ENCODE measurements at places on chromosomes 5 and 9.

- no peak for DNase-seq
These were observed 199.9 kb downstream of the PIK3R1 start for GRCh38 chr5:68415177-68416085.

DNA sequence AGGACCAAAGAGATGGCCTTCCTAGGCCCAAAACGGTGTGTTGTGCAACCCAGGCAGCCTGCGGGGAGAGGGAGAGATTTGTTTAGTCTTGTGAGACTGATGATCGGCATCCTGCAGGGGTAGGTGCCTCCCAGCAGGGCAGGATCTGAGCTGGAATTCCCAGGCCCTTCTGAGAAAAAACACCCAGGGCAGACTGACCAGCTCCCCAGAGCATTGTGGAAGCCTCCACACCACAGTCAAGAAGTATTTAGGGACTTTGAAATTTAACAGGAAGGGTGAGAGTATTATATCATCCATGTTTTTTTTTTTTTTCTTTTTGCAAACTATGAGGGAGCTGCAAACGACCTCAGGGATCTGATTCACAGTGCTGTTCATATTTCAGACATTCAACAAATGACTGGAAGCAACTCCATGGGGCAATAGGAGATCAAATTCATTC lies 104.5 kb upstream of the LHFPL2 start:
- no peak for DNase-seq

DNA sequence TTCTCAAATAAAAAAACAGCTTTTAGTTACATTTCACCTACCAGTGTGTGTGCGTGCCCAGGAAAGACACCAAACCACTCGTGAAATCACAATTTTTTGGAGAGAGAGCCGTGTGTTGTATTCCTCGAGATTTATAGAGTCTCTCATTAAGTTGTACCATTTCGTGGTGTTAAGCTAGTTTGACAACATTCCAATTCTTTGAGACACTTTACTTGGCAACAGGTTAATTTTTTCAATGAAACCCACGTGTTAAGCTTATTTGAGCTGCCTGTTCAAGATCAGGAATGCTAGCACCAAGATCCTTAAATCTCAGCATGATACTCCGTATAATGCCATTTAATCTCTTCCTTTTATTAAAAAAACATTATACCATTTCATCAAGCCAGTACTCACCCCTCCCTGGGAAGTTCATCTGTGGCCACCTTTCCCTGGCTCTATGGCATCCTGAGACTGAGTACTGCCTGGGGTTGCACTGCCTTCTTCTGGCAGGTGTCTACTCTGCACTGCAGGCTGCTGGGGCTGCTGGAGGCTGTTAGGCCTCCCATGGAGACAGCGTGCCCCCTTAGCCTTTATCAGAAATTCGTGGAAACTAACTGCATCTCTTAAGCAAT lies 143.7 kb downstream of the ARHGAP26 start:
- no peak for DNase-seq

GRCh38 chr9:34457266-34458012 lies 931 bp downstream of the FAM219A start:
- DNase-seq: peak; percentile 17

DNA sequence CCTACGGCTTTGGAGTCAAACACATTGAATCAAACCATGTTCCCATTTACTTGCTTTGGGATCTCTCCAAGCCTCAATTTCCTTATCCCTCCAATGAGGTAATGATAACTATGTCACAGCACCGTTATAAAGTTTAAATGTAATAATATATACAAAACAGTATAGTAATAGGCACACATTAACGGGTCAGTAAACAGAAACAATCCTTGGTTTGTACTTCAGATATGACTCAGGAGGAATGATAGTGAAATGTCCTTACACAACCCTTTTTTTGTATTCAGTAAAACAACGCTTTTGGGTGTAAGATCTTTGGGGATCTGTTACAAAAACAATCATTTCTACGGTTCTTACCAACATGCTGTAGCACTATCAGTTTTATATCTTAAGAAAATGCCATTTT lies 178.5 kb upstream of the GNA14 start:
- DNase-seq: no peak

GRCh38 chr5:120476063-120476462 lies 12.0 kb downstream of the PRR16 start:
- DNase-seq: no peak

DNA sequence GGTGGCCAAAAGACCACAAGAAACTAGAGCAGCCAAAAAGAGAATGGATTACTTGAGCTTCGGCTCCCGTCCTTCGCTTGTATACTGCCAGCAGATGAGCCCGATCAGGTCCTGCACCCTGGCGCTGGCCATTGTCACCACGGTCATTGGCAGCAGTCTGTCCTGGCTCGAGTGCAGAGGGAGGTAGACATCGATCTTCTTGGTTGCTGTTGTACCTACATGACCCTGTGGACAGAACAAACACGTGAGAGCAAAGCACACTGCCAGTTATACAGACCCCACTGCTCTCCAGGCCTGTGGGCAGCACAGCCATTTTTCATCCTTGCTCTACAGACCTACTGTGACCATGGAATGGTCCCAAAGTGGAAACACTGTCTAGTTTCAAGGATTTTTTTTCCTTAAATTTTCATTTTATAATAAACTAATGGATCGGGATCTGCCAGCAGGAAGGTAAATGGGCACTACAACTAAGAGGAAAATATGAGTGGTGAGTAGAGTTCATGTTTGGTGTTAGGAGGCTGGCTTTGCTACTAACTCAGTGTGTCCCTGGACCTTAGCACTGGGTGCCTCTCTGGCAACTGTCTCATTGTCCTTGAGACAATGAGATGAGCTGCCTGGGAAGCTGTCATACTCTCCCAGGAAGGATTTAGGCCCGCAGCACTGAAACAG lies 121.4 kb downstream of the MAPKAP1 start:
- no peak for DNase-seq

GRCh38 chr5:144125163-144125726 lies 45.2 kb downstream of the YIPF5 start:
- DNase-seq: no peak

DNA sequence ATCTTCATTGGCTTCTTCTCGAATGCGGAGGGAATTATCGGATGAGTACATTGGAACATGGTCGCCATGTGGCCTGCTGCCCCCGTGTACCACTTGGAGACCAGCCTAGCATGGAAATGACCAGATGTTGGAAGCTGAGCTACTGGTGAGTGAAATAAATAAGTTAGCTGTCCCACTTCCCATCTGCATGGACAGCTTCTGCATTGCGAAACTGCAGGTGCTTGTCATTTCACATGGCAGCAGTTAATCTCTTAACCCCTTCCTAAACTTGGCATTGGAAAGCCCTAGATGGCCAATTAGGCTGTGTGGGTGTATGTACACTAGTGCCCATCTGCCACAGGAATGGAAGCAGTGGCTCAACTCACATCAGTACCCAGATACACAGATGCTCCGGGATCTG lies 246.6 kb upstream of the IL12B start:
- no peak for DNase-seq

- DNase-seq: no peak
These were observed 50.2 kb downstream of the C9orf50 start for GRCh38 chr9:129570450-129571297.

DNA sequence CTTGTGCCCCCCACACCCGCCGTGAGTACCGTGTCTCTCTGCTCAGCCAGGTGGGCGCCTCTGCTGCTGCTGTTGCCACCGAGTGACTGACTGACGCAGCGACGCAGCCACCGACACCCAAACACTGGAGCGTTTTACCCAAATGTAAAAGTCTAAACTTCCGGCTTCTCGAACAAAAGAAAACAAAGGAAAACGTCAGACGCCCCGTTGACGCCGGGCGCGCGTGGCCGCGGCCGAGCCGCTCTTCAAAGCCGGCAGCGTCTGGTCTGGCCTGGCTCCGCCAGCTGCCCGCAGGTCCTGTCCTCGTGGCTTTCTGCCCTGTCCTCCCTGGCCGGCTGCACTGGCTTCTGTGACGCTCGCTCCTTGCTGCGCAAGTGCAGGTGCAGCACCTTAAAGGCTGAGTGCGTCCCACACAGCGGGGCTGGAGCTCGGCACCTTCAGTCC lies 41.4 kb upstream of the CLPTM1L start:
- peak; percentile 69 for DNase-seq

GRCh38 chr9:23123048-23123632 lies 676.5 kb downstream of the DMRTA1 start:
- DNase-seq: no peak

GRCh38 chr5:175582697-175583096 lies 75.2 kb upstream of the HRH2 start:
- no peak for DNase-seq

GRCh38 chr5:16586556-16586955 lies 30.2 kb downstream of the RETREG1 start:
- DNase-seq: no peak

GRCh38 chr5:45037927-45038326 lies 229.2 kb downstream of the MRPS30 start:
- DNase-seq: no peak

GRCh38 chr5:72402959-72403628 lies 82.9 kb downstream of the PTCD2 start:
- no peak for DNase-seq
